T-helper 17 cell (primary cell): ENCODE measurements at places on chromosomes 12 and 14. TPM values are rescaled to one million over a fixed set of nuclear protein-coding genes. Genes with fewer than 3 reads are reported as not detected.

The WSCD2 gene
- total RNA-seq: not detected

The TESPA1 gene
- total RNA-seq: 121 TPM

The SAMD15 gene
- total RNA-seq: 0.26 TPM

The FIGNL2 gene
- total RNA-seq: 0.76 TPM
